ENCODE measurements at places on chromosomes 11 and 22.

DNA sequence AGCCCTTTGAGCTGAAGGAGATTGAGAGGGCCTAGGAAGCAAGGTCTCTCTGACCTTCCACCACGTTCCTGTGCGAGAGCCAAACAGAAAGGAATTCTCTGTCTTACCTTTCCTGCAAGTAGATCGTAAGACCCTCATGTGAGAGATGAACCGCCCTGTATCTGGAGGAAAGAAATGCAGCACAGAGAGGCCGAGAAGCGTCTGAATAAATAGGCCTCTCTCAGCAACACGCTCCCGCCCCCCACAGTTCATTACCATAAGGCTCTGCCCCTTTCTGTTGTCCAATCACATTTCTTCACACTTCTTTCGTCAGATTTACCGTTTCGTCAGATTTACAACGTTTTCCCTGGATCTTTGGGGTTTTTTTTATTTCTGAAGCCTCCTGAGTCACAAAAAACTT, 90.3 kb downstream of the BLID start:
- no peak for DNase-seq

- DNase-seq: no peak
Observed at GRCh38 chr11:12193515-12194336, 83.3 kb downstream of the MICAL2 start.

DNA sequence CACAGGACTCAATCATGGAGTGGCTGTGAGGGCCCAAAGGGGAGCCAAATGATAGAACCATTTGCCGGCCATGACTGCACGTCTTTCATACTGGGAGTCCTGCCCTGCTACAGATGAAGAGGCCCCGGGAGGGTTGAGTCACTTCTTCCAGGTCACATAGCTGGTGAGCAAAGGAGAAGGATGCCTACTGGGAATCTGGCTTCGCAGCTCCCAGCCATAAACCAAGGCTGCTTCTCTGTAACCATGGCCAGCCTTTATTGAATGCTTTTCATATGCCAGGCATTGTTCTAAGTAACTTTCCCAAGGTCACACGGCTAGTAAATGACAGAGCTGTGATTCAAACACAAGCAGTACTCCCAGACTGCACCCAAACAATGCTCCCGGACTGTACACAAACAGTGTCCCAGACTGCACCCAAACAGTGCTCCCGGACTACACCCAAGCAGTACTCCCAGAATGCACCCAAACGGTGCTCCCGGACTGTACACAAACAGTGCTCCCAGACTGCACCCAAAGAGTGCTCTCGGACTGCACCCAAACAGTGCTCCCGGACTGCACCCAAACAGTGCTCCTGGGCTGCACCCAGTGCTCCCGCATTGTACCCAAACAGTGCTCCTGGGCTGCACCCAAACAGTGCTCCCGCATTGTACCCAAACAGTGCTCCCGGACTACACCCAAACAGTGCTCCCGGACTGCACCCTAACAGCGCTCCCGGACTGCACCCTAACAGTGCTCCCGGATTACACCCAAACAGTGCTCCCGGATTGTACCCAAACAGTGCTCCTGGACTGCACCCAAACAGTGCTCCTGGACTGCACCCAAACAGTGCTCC, 89.8 kb downstream of the FBXO7 start:
- DNase-seq: no peak

DNA sequence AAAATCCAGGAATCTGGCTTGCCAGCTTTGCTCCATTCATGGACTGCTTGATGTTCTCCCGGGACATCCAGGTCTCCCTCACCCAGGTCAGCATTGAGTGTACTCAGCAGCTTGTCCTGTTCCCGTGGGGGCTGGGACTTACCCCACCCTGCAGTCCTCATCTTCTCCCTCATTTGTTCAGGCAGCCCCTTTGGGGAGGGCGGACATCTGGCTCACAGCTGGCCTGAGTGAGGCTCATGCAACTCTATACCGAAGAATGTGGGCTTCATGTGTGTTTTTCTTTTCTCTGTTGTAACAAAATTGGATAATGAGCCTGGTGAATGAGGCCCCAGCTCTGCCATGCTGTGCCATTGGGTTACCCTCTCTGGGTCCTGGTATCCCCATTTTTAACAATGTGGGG, 227.7 kb upstream of the TENM4 start:
- peak; percentile 13 for DNase-seq

DNA sequence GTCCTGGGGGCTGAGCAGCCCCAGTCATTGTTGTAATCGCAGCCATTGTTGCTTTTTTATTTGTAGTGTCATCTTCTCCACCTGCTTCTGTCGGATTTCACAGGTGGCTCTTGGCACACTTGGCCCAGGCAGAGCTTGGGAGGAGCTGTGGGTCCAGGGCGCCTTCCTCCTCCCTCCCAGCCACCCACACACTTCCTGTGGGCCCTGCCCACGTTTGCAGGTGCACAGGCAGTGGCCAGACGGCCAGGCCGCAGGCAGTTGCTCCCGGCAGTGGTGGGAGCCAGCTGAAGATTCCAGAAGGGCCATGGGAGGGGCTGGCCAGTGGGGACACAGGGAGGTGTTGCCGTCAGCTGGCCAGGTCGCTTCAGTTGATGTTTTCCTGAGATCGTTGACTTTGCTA, 1191.9 kb downstream of the BRD1 start:
- DNase-seq: no peak

DNA sequence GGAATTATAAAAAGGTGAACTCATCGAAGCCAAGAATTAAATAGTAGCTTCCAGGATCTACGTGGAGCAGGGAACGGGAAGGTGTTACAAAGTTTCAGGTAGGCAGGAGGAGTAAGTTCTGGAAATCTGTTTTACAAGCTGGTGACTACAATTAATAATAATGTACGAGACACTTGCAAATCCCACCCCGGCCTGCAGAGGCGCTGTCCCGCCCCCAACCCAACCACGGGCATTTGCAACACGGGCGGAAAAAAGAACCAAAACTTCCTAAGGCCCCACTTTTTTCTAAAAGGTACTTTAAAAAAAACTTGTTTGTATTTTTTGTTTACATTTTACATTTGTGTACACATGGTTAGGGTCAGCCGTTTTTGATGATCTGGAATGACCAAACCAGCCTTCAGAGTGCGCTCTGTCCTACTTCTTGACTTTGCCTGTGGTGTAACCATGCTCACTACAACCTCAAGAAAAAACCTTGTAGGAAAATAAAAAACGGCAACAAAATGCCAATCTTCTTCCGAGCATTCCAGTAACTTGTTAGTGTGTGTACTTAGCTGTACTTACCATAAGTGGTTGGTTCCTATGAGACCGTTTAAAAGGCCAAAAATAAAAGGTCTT, 449.6 kb upstream of the B3GAT1 start:
- DNase-seq: no peak

GRCh38 chr22:20792966-20793728, 19.2 kb downstream of the SERPIND1 start:
- DNase-seq: no peak

DNA sequence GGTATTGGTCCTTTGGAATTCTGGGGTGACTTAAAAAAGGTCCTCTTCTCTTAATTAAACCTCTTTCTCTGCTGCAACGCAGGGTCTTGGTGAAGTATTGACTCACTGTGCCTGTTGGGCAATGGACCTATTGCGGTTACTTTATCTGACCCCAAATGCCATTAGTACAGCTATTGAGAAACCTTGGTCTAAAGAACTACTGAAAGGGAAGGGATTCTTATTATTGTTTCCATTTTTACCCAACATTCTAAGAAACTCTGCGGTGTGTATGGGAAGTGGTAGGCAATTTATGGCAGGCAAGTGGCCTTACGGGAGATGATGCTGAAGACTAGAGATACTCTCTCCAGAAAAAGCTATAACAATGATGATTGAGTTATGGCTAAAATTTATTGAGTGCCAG, 12.5 kb downstream of the SLC6A5 start:
- no peak for DNase-seq

DNA sequence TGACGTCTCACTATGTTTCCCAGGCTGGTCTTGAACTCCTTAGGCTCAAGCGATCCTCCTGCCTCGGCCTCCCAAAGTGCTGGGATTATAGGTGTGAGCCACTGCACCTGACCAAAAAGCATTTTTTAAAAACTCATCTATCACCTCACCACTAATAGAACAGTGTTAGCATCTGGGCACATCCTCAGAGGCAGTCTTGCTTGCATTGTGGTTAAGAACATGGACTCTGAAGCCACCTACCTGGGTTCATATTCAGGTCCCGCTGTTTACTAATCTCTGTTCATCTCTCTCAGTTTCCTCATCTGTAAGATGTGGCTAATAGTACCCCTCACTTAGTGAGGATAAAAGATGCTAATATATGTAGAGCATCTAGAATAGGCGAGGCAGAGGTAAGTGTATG, 90.6 kb downstream of the PACS1 start:
- no peak for DNase-seq

GRCh38 chr22:28425211-28425610, 254.4 kb downstream of the TTC28 start:
- no peak for DNase-seq

DNA sequence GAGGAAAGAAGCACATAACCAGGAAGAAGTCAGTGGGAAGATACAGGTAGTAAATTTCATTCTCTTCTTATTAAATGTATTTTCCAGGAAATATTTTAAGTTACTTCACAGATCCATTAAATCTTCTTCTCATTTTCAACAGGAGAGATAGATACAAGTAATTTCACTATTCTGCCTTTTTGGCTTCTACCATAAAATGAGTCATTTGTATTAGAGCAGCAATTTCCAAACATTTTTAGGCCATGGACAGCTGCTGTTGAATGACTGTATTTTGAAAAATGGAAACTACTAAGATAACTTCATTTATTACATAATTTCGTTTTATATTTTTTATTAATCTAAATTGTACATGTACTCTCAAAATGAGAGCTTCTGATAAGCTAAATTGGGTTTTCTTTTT, 809.6 kb upstream of the API5 start:
- no peak for DNase-seq

DNA sequence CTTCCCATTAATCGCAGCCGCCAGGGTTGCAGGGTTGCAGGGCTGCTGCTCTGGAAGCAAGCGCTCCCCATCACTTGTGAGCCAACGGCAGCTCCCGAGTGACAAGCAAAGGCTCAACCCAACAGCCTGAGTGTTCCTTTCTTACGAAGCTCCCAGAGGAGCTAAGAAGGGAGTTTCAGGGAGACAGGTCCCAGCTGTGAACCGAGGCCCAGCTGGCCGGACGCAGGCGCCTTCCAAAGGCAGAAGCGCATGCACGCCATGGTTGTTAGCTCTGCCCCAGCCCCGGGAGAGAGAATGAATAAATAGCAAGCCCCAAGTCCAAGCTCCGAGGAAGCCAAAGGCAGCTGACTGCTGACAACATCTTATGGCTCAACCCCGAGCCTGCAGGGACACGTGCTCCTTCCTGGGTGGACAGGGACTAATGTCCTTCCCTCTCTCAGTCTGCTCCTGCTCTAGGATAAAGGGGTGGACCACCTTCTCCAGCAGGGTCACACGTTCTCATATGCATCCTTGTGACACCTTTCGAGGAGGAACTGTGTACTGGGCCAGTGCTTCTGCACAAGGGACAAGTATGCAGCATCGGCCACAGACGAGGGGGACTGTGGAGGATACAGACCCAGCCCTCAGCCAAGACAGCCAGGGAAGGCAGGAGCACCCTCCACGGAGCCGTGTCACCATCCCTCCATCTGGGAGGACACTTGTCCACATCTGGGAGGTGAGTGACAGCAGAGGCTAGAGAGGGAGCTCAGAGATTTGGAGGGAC, 29.9 kb downstream of the SHANK2 start:
- DNase-seq: no peak

DNA sequence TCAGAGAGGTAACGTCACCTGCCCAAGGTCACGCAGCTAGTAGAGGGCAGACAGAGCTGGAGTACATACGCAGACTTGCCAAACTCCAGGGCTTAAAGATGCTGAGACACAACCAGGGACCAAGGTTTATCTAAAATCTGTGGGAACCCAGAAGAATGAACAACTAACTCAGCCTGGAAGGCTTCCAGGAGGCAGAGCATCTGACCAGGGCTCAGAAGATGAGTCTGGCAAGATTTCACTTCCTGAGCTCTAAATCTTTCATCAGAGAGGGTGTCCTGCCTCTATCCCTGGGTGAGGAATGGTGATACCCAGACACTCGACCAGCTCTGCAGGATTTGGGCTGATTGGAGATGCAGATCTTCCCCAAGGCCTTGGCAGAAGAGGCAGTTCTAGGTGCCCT, 9.1 kb downstream of the GAL3ST1 start:
- DNase-seq: no peak

- no peak for DNase-seq
Observed at GRCh38 chr11:119964136-119965025, 173.5 kb downstream of the TRIM29 start.

DNA sequence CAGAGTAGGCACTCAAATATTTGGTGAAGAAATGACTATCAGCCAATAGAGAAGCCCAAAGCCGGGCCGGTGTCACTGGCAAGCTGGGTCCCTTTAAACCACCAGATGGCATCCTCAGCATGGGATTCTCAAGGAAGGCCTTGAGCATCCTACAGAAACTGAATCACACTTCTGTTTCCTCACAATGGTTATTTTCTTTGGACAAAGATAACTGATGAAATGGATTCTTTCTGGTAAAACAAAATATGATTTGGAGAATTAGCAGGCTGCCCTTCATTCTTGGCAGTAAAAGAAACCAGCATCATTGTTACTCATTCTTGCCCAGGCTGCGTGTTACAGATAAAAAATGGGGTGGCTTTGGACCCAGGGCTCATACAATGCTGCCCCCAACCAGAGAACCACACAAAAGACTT, 30.3 kb upstream of the ASPHD2 start:
- DNase-seq: no peak

DNA sequence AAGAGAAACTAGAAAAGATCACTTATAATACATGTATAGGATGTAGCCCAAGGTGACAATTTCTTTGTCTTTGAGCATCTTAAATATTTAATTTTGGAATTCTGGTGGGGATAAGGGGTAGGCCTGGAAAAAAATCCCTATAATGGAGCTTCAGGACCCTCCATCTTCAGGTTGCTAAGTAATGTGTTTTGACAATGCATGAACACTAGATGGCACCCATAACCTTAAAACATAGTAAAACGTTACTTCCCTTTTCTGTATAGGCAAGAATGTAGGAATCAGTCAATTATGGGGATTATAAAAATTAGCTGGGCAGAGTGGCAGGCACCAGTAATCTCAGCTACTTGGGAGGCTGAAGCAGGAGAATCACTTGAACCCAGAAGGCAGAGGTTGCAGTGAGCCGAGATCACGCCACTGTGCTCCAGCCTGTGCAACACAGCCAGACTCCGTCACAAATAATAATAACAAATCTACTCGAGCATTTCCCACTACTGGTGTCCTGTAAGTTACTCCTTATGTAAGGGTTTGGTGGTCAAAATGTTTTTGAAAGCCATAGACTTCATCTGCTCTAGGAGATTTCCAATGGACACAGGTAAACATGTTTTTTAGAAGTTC, 541.9 kb upstream of the CCDC90B start:
- peak; percentile 47 for DNase-seq

DNA sequence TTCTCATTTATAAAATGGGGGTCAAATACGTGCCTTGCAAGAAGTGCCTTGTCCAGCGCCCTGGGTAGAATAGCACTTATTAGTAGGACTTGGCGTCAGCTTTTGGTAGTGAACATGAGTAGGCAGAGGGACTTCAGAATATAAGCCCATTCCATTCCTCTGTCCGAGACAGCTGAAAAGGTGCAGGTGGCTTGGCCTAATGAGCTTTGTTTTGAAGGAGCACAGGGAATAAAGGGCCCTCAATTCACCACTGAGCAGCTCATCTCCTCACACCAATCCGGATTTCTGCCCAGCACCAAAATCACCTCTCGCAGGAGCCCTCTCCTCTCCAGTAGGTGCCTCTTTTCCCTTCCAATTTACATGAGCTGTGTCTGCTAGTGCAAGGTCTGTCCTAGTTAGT, 91.2 kb downstream of the DSCAML1 start:
- no peak for DNase-seq

Measured in left kidney (tissue), 8 donors.